ENCODE measurements at places on chromosomes 6 and 20.

DNA sequence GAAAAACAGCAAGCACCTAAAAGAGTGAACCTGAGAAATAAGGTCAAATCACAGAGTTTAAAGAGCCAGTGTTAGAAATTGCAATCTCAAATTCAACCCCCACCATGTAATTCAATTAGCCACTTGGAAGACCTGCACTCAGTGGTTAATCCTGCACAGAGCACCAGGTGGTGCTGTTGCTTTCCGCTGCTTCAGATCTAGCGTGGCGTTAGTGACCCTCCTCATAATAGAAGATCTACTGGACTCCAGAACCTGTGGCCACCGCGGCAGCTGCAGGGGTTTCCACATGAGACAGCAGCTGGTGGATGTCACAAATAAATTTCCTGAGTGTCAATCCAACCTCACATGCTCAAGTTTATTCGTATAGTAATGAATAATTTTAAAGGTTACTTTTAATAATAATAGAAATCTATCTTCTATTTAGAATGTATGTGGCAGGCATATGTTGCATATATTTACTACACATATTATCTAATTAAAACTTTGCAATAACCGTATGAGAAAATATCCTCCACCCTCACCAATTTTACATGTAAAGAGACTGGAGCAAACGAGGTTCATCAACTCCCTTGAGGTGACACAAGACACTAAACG lies 84.4 kb downstream of the SYNE1 start:
- peak; percentile 73 for DNase-seq
- H3K4me3 ChIP-seq = no peak overlapping the region
- no peaks in the 10 kb centered on the region for H3K4me1 ChIP-seq
- no peaks in the 10 kb centered on the region for H3K36me3 ChIP-seq

GRCh38 chr20:1831096-1831495 lies 64.1 kb upstream of the SIRPA start:
- H3K27me3 ChIP-seq = no peaks in the 10 kb centered on the region
- peak overlapping the region; percentile 39 for H3K27ac ChIP-seq
- no peak for DNase-seq
- no peaks in the 10 kb centered on the region for H3K36me3 ChIP-seq
- peaks cover 11% of the 10 kb centered on the region for H3K4me1 ChIP-seq

DNA sequence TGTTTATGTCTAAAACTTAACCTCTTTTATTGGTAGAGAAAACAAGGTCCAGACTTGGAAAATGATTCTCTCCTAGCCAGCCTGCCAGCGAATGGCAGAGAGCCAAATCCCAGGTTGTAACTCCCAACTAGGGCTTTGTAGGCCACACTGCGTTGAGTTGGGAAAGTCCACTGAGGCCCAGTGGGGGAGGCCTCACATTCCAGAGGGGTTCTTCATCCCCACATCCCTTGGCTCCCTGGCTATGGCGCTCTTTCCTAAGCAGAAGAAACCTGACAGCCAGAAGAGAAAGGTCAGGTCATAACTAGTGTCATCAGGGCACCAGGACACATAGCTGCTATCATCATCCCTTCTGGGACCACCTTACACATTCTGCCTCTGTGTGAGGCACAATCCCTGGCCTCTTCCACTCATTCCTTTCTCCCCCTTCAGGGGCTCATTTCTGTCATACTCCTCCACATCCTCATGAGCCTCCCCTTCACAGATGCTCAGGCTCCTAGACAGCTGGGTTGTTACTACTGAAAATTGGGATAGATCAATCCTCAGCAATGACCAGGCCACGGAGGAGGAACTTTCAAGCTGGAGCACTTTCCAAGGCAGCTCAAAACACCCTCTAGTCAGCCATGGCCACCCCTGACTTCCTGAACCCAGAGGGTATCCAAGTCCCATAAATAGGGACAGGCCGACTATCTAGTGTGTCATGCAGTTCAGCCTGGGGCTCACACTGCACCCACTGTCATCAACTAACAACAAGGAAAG lies 48.6 kb downstream of the TCP11 start:
- peak overlapping the region; percentile 88 for H3K27ac ChIP-seq
- no peaks in the 10 kb centered on the region for H3K36me3 ChIP-seq
- H3K4me1 ChIP-seq = peaks cover 63% of the 10 kb centered on the region

GRCh38 chr20:46020555-46020954 lies 8.5 kb upstream of the SLC12A5 start:
- DNase-seq = no peak
- H3K36me3 ChIP-seq = no peaks in the 10 kb centered on the region
- peaks cover 7% of the 10 kb centered on the region for H3K4me1 ChIP-seq
- H3K27ac ChIP-seq = no peak overlapping the region
- H3K27me3 ChIP-seq = peaks cover 36% of the 10 kb centered on the region

DNA sequence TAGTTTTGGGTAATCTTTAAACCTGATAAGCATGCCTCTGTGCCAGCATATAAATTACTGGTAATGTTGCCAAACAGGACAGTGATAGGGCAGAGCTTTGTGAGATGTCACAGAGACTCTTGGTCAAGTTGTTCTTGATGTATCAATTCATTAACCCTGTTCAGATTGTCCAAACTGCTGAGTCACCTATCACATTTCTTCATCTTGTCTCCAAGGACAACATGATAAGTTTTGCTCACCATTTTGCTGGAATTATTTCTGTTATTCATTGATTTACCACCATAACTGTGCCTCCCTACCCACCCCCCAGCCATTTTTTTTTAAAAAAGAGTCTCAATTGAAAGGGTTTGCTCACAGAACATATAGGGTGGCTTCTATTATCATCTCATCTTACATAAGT lies 19.5 kb upstream of the GMNN start:
- H3K36me3 ChIP-seq = no peaks in the 10 kb centered on the region
- no peak overlapping the region for H3K4me3 ChIP-seq
- no peak for DNase-seq
- no peaks in the 10 kb centered on the region for H3K27me3 ChIP-seq
- no peak overlapping the region for H3K27ac ChIP-seq

All from hepatocyte (in vitro differentiated cells).